Parietal lobe (tissue), 2 donors: ENCODE measurements at places on chromosomes 1 and 21. TPM values are rescaled to one million over a fixed set of nuclear protein-coding genes. Genes with fewer than 3 reads are reported as not detected.

The C1orf94 gene
- total RNA-seq, result 1.3 TPM

The ADSS2 gene
- total RNA-seq, result 65.7 TPM

The MOB3C gene
- 2.8 TPM for total RNA-seq

The CD1B gene
- not detected for total RNA-seq

The AGMAT gene
- total RNA-seq, result 0.31 TPM

The ACTL8 gene
- total RNA-seq, result not detected

The PTPN22 gene
- total RNA-seq, result 0.63 TPM

The PRRX1 gene
- total RNA-seq, result 2.2 TPM

The NRAS gene
- total RNA-seq, result 47.0 TPM
